Caco-2 (cell line): ENCODE measurements at places on chromosomes 1 and 21. TPM values are rescaled to one million over a fixed set of nuclear protein-coding genes. Genes with fewer than 3 reads are reported as not detected.

The TNFRSF14 gene
- total RNA-seq, result 1.5 and 3.2 TPM in 2 replicates

GRCh38 chr1:214220891-214221290 lies 60.1 kb upstream of the SMYD2 start:
- no peak for DNase-seq

DNA sequence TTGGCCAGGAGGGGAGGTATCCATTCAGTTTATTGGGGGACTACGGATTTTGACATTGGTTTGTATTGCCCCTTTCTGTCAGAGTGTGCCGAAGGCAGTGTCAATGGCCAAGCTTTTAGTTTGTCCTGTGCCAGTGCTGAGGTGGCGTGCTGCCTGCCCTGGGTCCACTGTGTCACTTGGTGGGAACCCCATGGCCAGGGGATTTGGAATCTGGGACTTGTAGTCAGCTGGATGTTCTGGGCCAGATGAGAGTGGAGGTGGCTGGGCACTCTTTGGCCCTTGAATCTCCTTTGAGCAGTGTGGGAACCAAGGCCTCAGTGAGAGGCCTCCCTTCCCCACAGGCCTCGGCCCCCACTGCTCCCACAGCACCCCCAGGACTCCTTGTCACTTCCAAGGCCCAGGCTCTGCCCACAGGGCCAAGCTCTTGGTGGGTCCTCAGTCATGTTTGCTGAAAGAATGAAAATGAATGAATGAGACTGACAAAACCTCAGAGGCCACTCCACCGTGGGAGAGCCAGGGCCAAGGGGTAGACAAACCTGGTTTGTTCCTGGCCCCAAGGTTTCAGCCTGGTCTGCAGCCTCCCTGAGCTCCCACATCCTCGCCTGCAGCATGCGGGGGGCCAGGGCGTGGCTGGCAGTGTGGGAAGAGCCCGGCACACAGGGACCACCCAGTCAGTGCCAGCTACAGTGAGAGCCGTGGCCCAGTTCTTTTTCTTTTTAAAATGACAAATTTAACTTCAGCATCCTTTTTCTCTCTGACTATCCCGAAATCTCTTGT lies 412.2 kb downstream of the MATN1 start:
- no peak for DNase-seq

DNA sequence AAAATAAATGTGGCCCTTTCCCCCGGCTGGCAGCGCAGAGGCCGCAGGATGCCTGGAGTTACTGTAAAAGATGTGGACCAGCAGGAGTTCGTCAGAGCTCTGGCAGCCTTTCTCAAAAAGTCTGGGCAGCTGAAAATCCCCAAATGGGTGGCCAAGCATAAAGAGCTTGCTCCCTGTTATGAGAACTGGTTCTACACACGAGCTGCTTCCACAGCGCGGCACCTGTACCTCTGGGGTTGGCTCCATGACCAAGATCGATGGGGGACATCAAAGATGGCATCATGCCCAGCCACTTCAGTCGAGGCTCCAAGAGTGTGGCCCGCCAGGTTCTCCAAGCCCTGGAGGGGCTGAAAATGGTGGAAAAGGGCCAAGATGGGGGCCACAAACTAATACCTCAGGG lies 95.9 kb downstream of the LRIG2 start:
- no peak for DNase-seq

The FAM163A gene
- not detected in 2 replicates for total RNA-seq

DNA sequence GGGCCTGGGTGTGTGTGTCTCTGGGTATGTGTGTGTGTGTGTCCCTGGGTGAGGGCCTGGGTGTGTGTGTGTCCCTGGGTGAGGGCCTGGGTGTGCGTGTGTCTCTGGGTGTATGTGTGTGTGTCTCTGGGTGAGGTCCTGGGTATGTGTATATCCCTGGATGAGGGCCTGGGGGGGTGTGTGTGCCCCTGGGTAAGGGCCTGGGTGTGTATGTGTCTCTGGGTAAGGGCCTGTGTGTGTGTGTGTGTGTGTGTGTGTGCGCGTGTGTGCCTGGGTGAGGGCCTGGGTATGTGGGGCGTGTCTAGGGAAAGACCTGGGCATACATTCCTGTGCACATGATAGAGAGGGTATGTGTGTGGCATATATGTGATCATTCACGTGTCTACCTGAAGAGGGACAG lies 155.1 kb upstream of the ZC3H12A start:
- DNase-seq, result no peak

GRCh38 chr1:117128323-117129079 lies 7.0 kb upstream of the TRIM45 start:
- no peak for DNase-seq

GRCh38 chr21:45098867-45099266 lies 24.5 kb downstream of the ADARB1 start:
- no peak for DNase-seq

The PLD5 gene
- total RNA-seq, result 1.3 and 1.8 TPM in 2 replicates

DNA sequence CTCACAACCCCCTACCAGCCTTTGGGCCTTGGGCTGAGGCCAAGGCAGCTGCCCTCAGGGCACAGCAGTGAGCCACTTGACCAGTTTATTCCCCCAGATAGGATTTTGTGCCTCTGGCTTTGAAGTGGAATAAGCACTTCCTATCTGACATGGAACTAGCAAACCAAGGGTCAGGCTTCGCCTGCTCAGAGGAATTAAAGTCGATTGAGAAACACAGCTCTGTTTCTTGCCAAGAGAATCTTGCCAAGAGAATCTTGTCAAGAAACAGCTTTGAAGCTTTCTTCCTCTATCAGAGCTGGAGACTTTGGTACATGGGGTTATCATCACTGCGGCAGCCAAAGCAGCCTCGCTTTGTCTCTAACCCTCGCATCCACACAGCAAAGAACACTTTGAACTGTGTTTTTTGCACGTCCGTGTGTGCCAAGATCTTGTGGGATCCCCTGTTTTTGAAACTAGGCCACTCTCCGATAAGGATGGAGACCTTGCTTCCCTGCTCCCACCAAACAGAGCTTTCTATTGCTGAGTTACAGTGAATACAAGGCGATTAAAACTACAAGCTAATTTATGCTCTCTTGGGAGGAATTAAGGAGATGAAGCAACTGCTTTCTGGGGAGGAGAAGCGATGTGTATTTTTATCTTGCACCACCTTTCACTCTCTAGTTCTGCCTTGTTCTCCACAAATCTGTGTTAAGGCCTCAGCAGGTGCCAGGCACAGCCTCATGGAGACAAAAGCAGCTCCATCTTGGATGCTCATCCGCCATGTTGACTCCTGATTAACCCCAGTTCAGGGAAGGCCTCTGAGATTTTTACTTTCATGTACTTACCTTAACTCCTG lies 67.3 kb downstream of the RHOU start:
- no peak for DNase-seq

DNA sequence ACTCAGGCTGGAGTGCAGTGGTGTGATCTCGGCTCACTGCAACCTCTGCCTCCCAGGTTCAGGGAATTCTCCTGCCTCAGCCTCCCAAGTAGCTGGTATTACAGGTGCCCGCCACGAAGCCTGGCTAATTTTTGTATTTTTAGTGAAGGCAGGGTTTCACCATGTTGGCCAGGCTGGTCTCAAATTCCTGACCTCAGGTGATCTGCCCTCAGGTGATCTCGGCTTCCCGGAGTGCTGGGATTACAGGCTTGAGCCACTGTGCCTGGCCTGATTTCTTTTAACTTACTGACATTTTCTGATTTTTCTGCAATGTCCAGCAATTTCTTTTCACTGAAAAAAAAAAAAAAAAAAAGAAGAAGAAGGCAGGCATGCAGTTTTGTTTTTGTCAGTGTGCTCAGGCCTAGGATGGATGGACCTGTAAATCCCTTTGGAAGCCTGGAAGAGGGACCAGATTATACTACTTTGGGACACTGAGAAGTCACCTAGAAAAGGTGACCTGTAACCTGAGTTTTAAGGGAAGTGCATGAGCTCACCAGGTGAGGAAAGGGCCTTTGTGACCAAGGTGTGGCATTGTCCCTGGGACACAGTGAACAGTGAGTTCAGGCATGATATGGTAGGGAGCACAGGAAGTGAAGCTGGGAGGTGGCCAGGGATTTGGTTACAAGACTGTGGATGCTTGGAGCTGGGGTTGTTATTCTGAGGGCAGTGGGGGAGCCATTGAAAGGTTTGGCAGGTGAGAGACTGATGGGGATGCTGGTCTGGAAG lies 2.7 kb upstream of the TMEM61 start:
- no peak for DNase-seq

- no peak for DNase-seq
These were observed 37.6 kb downstream of the ZBTB40 start for GRCh38 chr1:22489278-22489677.

The FBLIM1 gene
- total RNA-seq, result 3.6 and 5.5 TPM in 2 replicates

- no peak for DNase-seq
These were observed 4.1 kb upstream of the PTPN7 start for GRCh38 chr1:202164271-202165037.

The RXFP4 gene
- not detected in 2 replicates for total RNA-seq

The COP1 gene
- 45.9 and 46.9 TPM in 2 replicates for total RNA-seq

The DNASE2B gene
- total RNA-seq, result not detected in 2 replicates

The TTLL7 gene
- total RNA-seq, result 0.56 and 0.75 TPM in 2 replicates

DNA sequence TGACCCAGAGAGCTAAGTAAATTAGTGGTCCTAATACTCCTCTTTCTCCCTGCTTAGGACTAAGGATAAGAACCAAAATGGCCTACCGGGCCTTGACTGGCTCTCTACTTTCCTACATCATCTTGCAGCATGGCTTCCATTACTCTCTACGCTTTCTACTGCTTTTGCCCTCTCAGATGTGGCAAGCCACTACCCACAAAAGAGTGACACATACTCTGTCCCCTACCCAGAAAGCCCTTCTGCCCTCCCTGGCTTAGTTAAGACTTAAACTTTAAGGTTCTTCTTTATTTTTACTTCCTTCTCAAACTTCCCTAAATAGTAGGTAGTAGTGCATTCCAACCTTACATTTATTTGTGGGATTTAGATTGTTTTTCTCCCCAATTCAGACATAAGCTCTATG lies 228.1 kb downstream of the TPR start:
- DNase-seq, result no peak

- DNase-seq, result no peak
These were observed 99.5 kb downstream of the TGFB2 start for GRCh38 chr1:218444588-218444987.

DNA sequence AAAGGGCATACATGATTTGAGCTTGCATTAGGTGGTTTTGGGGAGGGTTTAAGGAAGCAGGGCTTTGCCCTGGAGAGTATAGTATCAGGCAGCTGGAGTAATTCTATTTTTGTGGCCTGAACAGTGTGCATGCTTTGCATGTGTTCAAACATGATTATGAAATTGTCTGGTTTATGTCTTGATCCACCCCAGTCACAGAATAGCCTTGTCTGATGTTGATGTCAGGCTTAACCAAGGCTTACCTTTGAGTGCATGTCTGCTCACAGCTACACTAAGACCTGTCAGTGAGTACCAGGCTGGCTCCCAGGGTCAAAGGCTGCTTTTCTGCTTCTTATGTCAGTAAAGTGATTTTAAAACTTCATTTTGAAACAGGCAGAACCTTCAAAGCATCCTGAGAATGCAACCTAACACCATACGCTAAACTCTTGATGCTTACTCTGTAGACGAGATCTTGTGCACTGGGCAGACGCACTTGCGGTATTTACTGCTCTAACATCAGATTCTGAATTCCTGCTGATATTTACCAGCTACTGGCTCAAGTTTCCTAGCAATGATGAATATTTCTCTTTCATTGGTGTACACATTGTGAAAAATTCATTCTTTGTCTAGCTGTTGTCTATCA lies 78.9 kb downstream of the MAP3K21 start:
- DNase-seq, result no peak

DNA sequence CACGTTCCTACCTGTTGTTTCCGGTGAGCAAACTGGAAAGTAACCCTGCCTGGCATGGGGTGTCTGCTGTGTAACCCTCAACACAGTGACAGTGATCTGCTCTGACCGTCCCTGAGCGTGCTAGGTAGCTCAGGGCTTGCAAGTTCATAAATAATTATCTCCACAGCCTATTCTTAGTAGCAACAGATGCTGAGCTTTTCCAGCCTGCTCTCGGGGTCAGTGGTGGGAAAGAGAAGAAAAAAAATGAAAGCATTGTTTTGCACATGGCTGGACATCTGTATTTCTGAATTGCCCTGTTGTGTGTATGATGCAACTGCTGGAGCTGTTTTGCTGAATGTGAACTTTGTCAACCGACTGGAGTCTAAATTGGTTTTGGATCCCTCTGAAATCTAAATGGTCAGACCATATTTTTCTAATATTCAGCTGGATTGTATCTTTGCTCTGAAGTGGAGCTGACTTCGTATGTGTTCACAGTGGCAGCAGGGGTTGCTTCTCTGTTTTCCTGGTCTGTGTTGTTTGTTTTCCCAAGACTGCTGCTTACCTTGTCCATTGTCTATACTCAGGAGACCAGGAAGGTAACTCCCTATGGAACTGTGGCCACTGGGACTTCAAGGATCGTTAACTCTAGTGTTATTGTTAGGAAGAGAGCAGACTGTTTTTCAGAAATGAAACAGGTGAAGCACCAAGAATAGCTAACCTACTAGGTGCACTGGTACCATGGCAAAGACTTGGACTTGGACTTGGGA lies 27.0 kb downstream of the TGFB2 start:
- no peak for DNase-seq

GRCh38 chr1:228828151-228828550 lies 92.9 kb downstream of the RHOU start:
- no peak for DNase-seq

The CDA gene
- total RNA-seq, result 0.95 TPM in 1 of 2 replicates, not detected in the other

DNA sequence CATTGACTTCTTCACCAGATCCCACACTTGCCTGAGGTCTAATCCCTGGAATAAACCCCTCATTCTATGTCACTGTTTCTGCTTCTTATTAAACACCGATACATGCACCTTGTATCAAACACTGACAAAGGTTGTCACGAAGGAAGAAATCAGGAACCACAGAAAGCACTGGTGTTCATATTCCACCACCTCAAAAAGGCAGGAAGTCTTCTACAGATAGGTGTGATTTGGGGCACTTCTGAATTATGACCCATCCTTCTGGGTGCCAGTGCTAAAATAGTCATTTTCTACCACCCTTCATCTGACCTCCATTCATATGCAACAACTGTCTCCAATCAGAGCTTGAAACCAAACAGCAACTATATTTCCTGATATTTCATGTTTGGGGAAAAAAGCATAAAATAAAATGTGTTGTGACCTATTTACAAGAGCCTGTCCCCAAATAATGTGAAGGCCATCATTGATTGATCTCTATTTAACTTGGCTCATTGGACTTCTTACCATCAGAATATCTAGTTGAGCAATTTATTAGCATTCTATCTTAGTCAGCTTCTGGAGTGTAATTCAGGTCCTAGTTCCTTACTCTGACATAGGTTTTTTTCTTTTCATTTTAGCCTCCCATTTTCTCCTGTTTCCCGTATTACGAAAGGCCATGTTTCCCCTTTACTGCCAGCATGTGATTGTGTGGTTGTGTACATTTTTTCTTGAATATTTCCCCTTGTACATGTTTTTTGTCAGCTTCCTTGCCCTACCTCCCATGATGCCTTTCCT lies 43.1 kb downstream of the DUSP10 start:
- no peak for DNase-seq

DNA sequence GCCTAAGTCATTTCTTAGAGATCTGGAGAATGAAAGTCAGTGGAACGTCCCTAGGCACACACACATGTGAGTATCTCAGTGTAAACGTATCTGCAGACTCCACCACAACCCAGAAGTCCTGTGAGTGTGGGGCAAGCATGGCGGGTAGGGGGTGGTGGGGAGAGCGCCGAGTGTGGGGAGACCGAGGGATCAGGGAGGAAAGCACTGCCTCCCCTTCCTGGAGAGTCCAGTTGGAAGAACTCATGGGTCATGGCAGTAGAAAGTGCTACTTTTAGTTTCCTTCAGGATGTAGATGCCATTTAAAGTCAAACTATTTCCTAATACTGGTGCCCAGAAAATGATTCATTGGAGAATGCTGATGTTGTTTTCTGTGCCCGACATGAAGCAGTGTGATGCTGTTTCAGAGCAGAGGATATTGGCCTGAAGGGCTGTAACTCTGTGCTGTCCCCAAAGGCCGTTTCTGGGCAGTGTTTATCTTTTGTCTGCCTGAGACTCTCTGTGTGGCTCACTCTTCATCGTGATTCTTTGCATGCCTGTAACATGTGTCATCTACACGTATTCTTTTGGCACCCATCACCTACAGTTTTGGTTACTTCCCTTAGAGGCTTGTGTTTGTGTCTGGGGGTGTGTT lies 45.7 kb upstream of the TSPAN2 start:
- no peak for DNase-seq
